Tibial artery (tissue), 4 donors: ENCODE measurements at places on chromosomes 3 and 15.

DNA sequence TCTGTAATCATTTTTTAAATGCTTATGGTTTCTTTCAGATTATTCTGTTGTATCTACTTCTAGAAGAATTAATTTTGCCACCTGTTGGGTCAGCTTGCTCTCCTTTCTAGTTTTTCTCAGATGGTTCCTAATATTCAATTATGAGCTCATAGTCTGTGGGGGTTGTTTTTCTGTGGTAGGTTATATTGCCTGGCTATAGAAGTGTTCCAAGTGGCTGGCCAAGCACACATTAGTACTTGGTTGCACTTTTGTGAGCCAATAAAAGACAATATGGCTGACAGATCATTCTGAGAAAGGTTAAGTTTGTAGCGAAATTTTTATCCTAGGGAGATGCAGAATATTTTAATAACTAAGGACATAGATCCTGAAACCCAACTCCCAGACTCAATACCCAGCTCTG is 31.8 kb upstream of the FSIP1 start:
- DNase-seq, result no peak

DNA sequence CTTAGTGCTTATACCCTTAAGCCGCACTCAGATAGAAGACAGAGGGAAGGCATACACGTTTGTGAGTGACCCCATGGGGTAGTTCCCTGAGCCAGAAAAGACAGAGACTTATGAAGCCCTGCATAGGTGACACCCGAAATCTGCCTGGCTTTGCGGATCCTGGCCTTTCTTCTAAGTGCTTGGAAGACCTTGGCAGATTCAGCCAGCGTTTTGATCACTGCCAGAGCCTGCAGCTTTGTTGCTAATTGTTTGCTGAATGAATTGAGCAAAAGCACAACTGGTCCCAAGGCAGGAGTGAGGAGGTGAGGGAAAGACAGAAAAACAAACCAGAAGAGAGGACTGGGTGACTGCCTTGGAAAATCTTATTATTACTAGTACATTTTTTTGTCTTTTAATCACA is 168.3 kb upstream of the ICE2 start:
- DNase-seq, result no peak

DNA sequence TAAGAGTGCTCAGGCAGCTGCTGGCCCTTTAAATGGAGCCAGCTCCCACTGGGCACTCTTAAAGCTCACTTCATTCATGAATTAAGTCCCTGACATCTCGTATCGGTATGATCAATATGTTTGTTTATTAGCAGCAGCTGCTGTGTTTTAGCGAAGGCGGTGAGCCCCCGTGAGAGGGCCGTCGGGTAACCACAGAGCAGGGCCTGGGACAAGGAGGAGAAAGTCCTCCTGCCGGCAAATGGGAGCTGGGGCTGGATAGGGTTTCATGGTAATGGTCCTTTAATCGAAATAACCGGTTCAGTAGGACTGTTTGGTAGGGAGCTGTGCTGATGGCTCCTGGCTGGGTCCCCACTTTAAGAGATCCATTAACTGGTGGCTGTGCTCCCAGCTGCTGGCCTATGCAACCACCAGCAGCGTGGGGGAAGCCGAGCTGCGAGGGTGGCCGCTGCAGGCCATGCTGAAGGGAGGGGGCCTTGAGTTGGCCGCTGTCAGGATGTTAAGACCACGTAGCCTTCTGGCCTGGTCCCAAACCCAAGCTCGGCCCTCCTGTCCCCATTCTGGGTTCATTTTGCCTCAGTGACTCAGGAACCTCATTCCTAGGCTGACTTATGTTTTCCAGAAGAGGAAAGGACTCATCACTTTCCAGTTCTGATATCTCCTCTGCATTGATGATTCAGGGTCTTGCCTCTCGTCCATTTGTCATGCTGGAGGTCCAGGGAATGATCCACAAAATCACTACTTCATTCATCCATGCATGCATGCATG is 67.6 kb upstream of the NTRK3 start:
- DNase-seq, result no peak

DNA sequence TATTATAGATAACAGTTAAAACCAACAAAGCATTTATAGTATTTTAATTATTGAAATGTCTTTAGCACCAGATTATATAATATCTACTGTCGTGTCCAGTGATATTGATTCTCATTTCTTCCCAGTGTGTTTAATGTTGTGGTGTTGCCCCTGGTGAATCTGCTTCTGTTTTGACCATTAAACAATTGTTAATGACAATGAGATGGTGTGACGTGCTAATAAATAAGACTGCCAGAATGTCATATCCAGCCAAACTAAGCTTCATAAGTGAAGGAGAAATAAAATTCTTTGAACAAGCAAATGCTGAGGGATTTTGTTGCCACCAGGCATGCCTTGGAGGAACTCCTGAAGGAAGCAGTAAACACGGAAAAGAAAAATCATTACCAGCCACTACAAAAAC is 480.0 kb upstream of the ROBO1 start:
- no peak for DNase-seq

GRCh38 chr15:25481208-25481859 is 42.5 kb upstream of the UBE3A start:
- no peak for DNase-seq

GRCh38 chr3:69011096-69011730 is 2.3 kb downstream of the EOGT start:
- DNase-seq, result no peak

DNA sequence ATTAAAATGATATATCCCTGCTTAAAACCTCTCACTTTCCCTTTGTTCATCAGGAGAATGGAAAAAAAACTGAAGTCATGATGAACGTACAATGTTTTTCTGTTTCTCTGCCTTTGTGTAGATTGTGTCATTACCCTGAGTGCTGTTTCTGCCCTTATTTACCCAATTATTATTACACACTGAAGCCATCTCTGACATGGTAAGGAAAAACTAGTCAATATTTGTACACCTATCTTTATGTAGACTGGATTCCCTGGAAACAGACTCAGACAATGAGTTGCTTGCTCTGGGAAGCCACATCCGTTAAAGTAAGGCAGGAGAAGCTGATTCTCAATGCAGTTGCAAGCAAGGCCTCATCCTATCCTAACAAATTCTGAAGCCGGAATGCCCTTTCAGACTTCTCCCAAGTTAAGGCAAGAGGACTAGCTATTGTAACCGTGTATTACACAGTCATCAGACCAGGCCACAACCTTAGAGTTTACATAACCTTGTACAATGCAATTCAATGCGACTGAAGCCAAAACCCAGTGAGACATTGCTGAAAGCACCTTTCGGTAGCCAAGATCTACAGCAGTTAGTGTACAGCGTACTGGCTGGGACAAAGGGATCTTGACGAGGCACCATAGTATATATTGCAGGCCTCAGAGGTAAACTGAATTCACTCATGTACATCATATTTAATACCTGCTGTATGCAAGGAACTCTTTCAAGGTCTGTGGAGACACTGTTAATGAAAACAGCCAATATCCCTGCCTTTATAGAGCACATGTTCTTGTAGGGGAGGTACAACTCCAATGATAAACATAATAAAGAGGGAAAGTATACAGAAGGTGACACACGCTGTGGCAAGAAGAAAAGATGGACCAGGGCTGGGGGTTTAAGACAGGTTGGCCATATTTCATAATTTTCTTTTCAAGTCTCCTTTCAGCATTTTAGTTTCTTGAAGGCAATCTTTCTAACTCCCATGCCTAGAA is 1040.8 kb upstream of the SEMA6D start:
- no peak for DNase-seq

GRCh38 chr15:68210821-68211655 is 5.9 kb upstream of the CALML4 start:
- peak; percentile 45 for DNase-seq

GRCh38 chr3:122773944-122774509 is 19.6 kb downstream of the HSPBAP1 start:
- DNase-seq, result no peak

DNA sequence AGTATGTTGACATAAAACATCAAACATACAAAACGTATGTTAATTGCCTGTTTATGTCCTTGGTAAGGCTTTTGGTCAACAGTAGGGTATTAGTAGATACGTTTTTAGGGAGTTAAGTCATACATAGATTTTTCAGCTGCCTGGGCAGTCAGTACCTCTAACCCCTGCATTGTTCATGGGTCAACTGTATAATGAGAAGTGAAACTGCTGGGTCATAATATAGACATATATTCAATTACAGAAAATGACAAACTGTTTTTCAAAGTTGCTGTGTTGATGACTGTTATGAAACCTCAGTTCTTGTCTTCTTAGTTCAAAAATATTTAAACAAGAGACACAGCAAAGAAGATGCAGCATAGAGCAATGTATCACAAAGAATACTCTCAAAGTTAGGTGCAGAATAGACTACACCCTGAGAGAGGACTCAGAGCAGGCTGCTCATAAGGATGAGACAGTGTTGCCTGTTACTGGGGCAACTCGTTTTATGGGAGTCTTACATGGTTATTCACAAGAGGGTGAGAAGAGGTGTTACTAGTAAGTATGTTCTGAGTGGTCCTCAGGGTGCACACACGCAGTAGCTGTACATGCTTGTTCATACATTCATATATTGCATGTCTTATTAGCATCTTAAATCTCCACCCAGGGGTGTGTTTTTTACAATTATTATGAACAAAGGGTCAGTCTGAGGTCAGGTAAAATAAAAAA is 53.1 kb upstream of the ADAMTS17 start:
- DNase-seq, result no peak

- no peak for DNase-seq
These were observed 14.8 kb upstream of the PARP14 start for GRCh38 chr3:122665881-122666280.

DNA sequence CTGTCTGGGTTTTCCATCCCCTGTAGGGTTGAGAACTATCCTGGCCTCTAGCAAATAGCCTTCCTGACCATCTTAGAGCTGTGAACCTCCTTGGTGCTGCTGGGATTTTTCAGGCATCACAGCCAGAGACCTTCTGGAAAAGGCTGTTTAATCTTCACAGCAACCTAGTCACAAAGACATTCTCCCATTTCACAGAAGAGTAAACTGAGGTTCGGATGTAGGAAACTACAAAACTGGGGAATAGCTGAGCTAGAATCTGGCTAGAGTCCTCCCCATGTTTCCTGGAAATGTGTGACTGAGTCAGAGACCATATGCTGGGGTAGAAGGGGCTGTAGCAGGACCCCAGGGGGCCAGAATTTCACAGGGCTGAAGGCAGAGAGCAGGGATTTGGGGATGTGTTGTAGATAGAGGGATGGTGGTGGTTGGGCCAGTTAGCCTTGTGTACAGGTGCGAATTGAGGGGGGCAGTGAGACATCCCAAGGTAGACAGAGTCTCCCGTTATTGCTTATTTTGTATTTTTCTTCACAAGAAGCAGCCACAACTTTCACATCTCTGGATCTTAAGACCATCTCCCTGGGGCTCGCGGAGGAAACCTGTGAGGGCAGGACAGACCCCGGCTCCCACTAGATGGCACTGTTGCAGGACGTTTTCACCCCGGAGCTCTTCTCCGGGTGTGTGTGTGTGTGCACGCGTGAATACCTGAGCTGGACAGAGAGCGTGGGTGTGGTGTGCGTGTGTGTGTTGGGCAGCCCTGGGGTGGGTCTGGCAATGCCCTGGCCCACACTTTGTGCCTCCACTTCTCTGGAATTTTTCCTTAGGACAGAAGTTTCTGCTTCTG is 66.9 kb upstream of the PRR23C start:
- DNase-seq, result no peak

- DNase-seq, result no peak
These were observed 8.4 kb downstream of the THBS1 start for GRCh38 chr15:39589193-39589814.

GRCh38 chr3:135762188-135762856 is 203.2 kb upstream of the PPP2R3A start:
- no peak for DNase-seq
